ENCODE measurements at places on chromosomes 4 and X.

DNA sequence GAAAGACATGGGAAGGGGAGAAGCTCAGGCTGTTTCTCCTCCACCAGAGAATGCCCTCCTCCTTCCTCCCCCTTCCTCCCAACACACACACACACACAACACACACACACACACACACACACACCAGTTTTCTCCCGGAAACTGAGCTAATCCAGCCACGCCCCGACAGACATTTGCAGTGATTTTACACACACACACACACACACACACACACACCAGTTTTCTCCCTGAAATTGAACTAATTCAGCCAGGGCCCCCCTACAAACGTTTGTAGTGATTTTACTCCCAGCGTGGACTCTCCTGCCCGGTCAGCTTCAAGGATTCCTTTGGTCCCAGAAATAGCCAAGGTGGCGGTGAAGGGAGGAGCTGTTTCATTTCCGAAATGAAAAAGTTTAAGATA, 32.9 kb upstream of the STX18 start:
- no peak for DNase-seq

GRCh38 chr4:168569066-168569930, 72.4 kb downstream of the PALLD start:
- no peak for DNase-seq

GRCh38 chr4:76981644-76982043, 32.1 kb downstream of the SEPTIN11 start:
- DNase-seq, result no peak

DNA sequence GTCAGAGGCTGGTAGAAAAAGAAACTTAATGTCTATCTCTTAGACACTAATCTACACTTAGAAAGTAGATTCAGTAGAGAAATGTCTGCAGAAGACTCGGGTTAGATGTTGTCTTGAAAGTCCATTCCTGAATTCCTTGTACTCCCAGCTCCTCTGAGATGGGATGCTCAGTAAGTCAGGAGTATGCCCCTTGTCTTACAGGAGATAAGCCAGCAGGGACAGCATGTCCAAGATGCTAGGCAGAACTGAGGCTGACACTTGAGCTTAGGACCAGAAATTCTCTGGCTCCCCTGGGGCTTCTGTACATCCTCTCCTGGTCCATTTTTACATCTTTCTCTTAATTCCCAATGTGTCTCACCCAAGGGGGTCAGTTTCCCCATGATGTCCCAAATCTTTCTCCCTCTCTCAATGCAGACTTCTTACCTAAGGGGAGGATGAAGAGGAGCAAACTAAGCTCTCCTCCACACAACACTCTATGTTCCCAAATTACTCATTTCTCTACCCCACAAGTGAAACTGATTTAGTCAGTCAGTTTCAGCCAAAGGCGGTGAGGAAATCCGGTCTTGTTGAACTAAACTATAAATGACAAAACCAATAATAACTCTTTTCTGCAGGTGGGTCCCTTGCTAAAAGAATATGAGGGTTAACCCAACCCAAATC, 558.2 kb upstream of the DIPK2B start:
- DNase-seq, result no peak

DNA sequence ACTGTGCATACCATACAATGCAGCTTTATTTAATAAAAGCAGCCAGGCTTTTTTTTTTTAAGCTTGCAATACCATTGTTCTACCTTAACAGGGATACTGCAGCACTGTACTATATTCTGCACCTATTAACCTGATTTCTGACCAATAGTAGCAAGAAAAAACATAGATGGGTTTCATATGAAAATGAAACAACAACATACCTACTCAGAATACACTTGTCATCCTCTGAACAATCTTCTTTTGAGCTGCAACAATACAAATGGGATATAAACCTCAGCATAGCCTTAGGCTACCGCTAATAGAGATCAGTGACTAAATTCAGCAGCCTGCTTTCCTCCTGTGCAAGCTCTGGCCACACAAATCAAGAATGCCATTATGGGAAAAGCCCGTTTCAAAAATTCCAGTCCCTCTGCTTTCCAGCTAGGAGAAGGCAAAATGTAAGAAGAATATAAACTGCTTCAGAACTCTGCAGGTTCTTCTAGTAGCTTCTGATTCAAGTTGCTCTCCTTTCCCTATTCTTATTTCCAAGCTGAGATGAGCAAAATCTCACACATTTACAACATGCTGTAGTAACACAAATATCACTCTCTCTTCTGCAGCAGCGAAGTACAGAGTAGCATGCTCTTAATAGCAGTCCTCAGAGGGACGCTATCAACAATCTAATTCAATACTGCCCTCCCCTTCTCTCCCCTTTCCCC, 143.4 kb downstream of the KLHL13 start:
- no peak for DNase-seq

DNA sequence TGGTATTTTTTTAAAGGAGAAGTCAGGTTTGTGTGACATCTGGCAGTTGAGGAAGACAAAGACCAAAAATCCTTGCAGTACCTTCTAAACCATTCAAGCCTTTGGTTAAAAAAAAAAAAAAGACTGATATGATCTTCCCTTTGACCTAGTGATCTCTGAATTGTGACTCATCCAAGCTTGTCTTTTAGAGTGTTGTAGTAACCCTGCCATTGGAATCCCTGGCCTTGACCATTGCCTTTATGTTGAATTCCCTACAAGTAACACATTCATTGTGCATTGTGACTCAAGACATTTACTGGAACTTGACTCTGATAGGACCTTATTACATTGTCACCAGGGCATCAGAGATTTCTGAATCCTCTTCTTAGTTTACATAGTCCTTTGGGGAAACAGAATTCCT, 1469.0 kb downstream of the TECRL start:
- DNase-seq, result no peak

DNA sequence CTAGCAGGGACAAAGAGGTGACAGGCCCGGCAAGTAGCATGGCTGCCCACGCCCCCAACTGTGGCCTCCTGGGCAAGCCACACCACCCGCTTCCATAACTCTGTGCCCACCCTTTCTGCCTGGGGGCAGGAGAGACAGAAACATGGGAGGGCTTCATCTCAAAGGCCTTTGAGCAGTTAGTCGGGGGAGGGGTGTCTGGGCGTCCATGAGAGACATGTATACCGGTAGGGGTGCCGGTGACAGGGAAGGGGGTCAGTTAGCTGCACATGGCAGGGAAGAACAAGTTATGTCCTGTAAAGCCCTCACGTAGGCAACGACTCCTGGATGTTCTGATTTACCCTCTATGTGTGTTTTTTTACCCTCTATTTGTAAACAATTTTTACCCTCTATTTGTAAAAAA, 9.3 kb downstream of the PDZD4 start:
- DNase-seq, result no peak

DNA sequence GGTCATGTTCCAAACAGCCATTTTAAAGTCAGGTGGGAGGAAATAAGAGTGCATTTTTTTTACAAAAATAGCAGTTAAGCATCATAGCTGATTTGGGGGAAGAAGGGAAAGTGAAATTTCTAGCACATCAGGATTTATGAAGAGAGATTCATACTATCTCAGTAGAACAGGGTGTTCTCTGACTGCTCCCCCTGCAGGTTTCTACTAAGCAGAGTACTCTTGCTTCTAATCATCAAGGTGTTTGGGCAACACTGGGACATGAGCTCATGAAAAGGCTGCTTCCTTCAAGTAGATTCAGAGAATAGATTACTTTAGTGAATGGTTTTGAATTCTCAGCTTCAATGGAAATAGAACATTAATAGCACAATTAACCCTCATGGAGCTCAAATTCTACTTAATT, 591.4 kb upstream of the PCDH10 start:
- DNase-seq, result no peak

GRCh38 chrX:130401415-130402207, at the start of gene RBMX2:
RBMX2 (plus strand) TSS chrX:130401987; CDS start chrX:130402033, 46 bp downstream.
- DNase-seq, result peak; percentile 36

GRCh38 chr4:78766026-78766425, 10.1 kb upstream of the BMP2K start:
- DNase-seq, result no peak

GRCh38 chr4:8364141-8364540, 76.4 kb downstream of the ACOX3 start:
- no peak for DNase-seq

GRCh38 chrX:119655125-119655524, 37.8 kb downstream of the SEPTIN6 start:
- DNase-seq, result no peak

GRCh38 chr4:3483471-3483921, 20.4 kb downstream of the DOK7 start:
- DNase-seq, result no peak

DNA sequence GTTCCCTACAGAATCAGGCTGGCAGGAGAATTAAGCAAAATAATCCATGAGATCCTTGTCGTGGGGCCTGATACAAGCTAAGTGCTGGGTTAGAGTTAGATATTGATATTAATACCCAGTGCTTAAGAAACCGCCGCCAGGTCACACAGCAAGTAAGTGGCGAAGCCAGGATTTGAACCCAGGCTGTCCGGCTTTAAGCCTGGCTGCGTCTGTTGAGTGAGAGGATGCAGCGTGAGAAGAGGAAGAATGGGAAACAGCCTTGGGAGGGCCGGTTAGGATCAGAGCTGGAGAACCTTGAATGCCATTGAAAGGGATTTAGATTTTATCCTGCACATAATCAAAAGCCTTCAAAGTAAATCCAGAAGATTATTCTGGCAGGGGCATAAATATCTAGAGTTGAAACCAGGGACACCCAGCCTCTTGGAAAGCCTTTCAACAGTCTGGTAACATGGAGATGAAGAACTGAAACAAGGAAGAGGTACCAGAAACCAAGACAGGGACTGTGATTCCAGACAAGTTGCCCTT, 64.8 kb upstream of the HELT start:
- no peak for DNase-seq

- no peak for DNase-seq
These were observed 66.7 kb upstream of the BOD1L1 start for GRCh38 chr4:13694256-13694655.

DNA sequence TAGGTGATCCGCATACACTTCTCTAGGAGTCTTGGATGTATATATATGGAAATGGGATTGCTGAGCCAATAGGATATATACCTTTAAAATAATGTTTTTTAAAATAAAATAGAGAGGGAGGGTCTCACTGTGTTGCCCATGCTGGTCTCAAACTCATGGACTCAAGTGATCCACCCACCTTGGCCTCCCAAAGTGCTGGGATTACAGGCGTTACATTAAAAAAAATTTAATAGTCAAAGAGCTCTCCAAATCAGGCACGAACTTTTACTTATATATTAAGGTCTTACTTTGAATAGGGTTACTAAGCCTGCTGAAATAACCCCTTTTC, 109.0 kb downstream of the GNL3L start:
- no peak for DNase-seq

GRCh38 chrX:84729809-84730208, 227.6 kb upstream of the HDX start:
- DNase-seq, result no peak

- DNase-seq, result no peak
These were observed 43.1 kb upstream of the PRR27 start for GRCh38 chr4:70110917-70111316.

- no peak for DNase-seq
These were observed 305.1 kb upstream of the ANXA10 start for GRCh38 chr4:167787231-167787630.

Data from stimulated activated CD8-positive, alpha-beta memory T cell treated with anti-CD3 and anti-CD28 coated beads, Interleukin-4, amount 100 ng/mL, for 1 hour (primary cell).